ENCODE measurements at places on chromosomes 11 and 22.
A peak's percentile ranks its signal among the peaks of the same experiment; 100 is the strongest.

DNA sequence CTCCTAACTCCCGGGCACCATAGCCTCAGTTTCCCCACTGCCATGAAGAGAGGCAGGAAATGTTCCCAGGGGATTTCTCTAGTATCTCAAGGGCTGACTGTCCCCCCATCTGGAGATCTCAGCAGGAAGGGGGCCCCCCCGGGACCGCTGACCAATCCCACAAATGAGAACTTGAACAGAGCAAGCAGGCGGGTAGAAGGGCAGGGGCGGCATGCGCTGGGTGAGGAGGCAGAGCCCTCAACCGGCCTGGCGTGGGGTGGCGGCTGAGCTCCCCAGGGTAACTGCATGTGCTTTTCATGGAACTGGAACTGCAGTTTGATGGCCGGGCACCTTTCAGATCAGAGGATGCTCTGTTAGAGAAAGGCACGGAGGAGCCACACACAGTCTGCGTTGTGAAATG, 144.5 kb downstream of the CTTN start:
- DNase-seq, result no peak

DNA sequence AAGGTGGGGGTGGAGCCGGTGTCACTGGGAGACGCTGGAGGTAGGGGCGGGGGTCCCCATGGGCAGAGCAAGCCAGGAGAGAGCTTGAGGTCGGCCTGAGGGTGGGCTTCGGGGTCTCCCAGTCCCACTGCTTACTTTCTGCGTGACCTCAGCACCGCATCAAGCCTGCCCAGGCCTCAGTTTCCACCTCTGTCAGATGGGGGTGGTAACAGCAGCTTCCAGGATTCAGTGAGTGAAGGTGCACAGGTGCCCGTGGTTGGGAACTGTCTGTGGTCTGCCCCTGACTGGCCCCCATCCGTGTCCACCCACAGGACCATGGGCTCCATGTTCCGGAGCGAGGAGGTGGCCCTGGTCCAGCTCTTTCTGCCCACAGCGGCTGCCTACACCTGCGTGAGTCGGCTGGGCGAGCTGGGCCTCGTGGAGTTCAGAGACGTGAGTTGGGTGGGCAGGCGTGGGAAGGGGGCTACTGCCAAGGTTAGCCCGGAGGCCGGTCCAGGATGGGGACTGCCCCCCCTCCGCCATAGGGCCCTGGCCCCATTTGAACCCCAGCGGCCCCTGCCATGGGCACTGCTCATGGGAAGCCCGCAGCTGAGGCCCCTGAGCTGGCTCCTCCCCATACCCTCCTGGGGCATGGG, 2.2 kb downstream of the TCIRG1 start:
- DNase-seq, result no peak

DNA sequence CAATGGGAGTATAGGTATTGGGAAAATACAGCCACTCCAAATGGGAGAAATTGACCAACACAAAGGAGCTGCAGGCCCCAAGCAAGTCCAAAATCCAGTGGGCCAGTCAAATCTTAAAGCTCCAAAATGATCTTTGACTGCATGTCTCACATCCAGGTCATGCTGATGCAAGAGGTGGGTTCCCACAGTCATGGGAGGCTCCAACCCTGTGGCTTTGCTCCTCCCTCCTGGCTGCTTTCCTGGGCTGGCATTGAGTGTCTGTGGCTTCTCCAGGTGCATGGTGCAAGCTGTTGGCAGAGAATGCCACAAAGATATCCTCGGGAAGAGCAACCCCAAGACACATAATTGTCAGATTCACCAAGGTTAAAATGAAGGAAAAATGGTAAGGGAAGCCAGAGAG, 80.8 kb downstream of the IGLL5 start:
- DNase-seq, result no peak

- no peak for DNase-seq
Observed at GRCh38 chr22:50360578-50360977, 17.5 kb downstream of the PPP6R2 start.

- no peak for DNase-seq
Observed at GRCh38 chr22:43205748-43206508, 19.0 kb upstream of the TTLL12 start.

GRCh38 chr11:125768336-125769046, 10.1 kb downstream of the PATE2 start:
- no peak for DNase-seq

DNA sequence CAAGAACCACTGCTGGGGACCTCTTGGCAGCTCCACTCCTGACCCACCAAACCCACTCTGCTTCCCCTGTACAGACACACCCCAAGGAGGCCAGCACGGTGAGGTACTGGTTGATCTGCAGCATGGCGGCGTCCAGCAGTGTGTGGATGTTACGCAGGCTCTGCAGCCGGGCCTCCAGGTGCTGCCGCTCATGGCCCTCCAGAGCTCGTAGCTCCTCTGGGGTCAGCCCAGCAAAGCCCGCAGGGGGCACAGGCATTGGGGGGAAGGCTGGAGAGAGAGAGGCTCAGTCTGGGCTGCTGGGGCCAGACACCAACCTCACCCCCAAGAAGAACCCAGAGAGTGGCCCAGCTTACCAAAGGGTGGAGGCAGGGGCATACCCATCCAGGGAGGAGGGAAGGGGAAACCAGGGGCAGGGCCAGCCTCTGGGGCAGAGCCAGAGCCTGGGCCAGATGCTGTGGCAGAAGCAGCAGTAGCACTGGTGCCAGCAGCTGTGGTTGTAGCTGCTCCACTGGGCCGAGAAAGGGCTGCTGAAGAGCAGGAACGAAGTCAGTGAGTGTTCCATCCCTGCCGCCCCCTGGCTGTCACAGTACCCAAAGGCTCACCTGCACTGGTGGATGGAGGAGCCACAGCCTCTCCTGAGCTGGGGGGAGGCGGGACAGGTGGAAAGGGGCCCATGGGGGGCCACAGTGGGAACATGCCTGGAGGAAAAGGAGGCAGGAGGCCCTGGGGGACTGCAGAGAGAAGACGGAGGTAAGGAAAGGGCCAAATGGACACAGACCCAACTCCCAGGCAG, 4.5 kb downstream of the SYVN1 start:
- DNase-seq, result no peak

DNA sequence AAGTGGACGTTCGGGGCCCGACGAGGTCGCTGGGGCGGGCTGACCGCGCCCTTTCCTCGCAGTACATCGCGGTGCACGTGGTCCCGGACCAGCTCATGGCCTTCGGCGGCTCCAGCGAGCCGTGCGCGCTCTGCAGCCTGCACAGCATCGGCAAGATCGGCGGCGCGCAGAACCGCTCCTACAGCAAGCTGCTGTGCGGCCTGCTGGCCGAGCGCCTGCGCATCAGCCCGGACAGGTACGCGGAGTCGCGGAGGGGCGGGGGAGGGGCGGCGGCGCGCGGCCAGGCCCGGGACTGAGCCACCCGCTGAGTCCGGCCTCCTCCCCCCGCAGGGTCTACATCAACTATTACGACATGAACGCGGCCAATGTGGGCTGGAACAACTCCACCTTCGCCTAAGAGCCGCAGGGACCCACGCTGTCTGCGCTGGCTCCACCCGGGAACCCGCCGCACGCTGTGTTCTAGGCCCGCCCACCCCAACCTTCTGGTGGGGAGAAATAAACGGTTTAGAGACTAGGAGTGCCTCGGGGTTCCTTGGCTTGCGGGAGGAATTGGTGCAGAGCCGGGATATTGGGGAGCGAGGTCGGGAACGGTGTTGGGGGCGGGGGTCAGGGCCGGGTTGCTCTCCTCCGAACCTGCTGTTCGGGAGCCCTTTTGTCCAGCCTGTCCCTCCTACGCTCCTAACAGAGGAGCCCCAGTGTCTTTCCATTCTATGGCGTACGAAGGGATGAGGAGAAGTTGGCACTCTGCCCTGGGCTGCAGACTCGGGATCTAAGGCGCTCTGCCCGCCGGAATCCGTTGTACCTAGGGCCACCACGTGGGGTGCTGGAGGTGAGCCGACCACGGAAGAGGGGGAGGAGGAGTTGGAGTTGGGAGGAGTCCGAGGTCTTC, 771 bp downstream of the MIF start:
- DNase-seq, result peak; percentile 49

DNA sequence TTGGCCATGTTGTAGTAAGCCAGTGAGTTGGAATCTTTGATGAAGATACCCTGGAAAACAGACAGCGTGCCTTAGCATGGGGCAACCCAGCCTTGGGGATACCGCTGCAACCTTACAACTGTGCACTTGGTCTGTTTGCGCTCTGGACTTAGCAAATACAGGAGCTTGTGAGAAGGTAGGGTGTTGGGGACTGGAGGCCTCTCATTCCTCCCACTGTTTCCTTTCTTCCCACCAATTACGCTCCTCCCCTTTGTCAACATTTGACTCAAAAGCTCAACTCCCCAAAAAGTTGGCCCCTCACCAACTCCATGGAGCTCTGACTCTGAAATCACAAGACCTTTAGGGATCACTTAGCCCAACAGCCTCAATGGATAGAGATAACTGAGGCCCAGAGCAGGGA, 7.9 kb upstream of the TBC1D10A start:
- no peak for DNase-seq

- no peak for DNase-seq
Observed at GRCh38 chr22:11325767-11326166, 4202.2 kb upstream of the OR11H1 start.

- no peak for DNase-seq
Observed at GRCh38 chr11:91160661-91161060, 937.8 kb upstream of the CHORDC1 start.

- DNase-seq, result no peak
Observed at GRCh38 chr11:665704-666281, 28.7 kb downstream of the DRD4 start.

DNA sequence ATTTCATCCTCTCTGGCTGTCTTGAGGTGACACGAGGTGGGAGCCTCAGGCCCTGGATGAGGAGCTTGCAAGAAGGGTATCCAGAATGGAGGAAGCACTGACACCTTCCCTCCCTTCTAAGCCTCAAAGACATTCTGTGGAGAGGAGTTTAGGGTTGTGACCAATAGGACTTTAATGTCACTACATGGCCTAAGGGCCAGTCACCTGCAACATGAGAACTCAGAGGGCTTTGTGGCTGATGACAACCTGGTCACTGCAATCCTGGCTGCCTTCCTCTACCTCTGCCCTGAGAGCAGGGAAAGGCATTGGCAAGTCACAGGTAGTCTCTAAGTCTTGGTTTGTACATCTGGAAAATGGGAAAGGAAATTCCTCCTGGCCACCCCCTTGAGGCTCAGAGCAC, 33.7 kb downstream of the PISD start:
- no peak for DNase-seq
